Naive B cell (primary cell): ENCODE measurements at places on chromosomes 2 and 18.

DNA sequence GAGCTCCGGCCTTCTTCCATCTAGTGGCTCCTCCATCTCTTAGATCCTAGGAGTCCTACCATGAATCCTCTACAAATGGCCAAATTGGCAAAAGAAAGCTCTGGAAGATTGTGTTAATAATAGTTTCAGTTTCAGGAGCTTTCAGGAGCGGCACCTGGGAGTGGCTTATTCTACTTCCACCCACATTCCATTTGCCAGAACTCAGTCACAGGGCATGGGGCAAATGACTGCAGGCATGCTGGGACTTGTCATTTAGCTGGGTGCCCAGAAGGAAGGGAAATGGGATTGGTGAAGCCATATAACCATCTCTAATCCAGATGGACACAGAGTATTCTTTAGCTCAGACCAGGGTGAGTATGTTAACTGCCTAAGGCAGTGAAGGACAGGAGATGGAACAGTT, 3.6 kb upstream of the LRATD1 start:
- no peak for DNase-seq

DNA sequence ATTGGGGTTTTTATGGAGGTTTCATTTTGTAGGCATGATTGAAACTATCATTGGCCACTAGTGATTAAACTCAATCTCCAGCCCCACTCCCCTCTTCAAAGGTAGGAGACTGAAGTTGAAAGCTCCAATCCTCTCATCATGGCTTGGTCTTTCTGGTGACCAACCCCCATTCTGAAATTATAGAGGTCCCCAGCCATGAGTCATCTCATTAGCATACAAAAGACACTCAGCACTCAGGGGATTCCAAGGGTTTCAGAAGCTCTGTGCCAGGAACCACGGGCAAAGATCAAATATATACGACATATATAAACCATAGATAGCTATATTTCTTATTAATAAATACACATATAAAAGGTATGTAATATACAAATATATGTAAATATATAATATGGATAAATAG, 256.0 kb upstream of the POU3F3 start:
- DNase-seq, result no peak

- DNase-seq, result no peak
Measured at GRCh38 chr2:239869272-239870155, 155.6 kb downstream of the NDUFA10 start.

- DNase-seq, result no peak
Measured at GRCh38 chr2:169041594-169041993, 10.5 kb upstream of the ABCB11 start.

GRCh38 chr2:109370399-109371035, 241.5 kb downstream of the SH3RF3 start:
- DNase-seq, result no peak

DNA sequence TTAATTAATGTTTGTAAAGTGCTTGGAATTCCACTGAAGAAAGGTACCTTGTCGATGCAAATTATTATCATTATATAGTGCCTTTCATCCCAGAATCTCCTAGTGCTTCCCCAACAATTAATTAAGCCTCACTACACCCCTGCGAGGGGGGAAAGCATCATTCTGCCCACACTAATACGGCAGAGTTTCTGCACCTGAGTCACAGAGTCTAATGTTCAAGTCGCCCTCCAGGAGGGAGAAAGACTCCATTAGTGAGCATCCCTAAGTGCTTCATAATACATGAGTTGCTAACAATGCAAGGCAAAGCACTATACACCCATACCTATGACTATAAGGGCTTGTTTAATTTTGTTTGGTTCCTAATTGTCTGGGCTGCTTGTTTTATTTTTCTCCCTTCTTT, 25.4 kb upstream of the NRP2 start:
- DNase-seq, result no peak

DNA sequence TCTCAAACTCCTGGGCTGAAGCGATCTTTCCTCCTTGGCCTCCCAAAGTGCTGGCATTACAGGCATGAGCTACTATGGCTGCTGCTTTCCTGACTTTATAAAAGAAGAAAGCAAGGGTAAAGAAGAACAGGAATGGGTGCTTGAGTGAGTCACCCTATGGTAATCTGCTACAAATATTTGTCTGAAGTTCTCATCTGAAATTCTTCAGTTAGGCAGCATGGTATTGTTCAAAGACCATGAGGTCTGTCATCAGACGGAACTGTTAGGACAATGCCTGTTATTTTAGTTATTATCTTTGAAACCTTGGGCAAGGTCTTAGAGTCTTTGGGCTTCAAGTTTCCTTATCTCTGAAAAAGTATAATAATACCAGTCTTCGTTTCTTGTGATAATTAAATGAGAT, 695.8 kb downstream of the RNF144A start:
- no peak for DNase-seq

- no peak for DNase-seq
Measured at GRCh38 chr2:43643680-43644079, 6.6 kb downstream of the PLEKHH2 start.

- no peak for DNase-seq
Measured at GRCh38 chr2:207815254-207815653, 45.5 kb upstream of the FZD5 start.

DNA sequence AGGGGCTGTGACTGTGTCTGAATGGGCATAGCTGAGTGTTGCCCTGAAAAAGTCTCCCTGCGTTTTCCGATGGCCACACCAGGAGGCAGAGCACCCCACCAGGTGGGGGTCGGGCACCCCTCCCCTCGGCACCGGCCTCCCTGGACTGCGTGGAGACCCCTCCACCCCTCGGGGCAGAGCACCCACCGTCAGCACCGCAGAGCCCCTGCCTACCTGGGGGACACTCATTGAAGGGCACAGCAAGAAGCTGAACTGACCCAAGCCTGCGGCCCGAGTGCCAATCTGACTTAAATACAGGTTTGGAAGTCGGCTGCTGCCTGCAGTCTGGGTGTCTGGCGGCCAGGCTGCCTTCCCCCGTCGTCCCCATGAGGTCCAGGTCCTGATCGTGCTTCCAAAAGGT, 69.9 kb downstream of the KCNG2 start:
- no peak for DNase-seq

GRCh38 chr2:157052685-157053224, 204.8 kb upstream of the GALNT5 start:
- DNase-seq, result no peak

DNA sequence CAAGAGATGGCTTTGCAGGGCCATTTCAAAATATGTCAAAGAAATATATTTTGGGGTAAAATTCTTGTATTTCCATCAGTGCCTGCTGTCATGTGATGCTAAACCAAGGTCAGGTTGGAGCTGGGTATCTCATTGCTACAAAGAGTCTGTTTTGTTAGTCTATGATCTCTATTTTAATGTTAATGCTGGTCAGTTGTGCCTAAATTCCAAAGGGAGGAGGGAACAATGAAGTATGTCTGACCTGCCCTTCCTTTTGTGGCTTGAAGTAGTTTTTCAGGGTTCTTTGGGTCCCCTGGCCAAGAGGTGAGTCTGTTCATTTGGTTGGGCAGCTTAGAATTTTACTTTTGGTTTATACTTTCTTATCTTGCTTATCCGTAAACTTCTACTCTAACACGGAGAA, 61.6 kb upstream of the DYNAP start:
- DNase-seq, result no peak

DNA sequence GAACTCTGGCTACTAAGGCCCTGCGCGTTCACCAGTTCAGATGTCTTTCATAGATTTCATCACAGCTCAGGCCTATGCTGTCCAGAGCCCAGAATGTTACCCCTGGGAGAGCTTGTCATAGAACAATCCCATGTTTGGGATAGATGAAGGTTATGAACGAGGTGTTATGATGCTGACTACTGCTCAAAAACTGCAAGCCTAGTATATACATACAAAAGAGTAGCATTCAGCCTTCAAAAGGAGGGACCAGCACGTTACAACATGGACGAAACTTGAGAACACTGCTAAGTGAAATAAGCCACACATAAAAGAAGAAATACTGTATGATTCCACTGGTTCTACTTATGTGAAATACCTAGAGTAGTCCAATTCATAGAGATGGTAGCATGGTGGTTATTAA, 401.9 kb downstream of the NBAS start:
- no peak for DNase-seq

GRCh38 chr2:238102865-238103264, 2.7 kb downstream of the ESPNL start:
- no peak for DNase-seq

GRCh38 chr2:227000123-227000522, 163.9 kb downstream of the COL4A4 start:
- DNase-seq, result no peak

- DNase-seq, result no peak
Measured at GRCh38 chr2:127818794-127819425, 7.9 kb upstream of the WDR33 start.

DNA sequence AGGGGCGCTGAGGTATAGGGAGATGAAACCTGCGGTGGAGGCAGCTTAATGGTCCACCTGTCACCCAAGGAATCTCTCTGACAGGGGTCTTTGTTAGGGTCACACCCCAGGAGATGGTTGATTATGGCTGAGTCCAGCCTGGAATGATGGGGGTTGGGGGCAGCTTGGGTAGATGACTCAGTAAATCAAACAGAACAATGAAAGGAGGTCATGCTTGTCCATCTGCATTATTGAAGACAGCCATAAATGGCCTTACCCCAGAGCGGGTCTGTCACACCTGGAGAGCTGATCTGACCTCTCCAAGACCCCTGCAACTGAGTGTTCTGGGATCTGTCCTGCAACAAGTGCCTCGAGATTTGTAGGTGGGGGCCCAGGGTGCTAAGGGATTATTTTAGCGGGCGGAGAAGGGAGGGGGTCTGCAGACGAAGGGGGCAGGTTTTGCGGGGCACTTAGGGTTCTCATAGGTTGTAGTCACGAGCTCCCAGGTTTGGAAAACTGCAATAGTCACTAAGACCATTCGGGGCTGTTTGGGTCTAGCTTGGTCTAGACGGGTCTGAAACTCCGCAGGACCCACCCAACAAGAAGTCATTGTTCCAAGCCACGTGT, 771 bp upstream of the IGFBP2 start:
- no peak for DNase-seq

- no peak for DNase-seq
Measured at GRCh38 chr2:217634871-217635270, 367.9 kb downstream of the TNS1 start.

- no peak for DNase-seq
Measured at GRCh38 chr18:67476585-67476984, 39.9 kb downstream of the DSEL start.

GRCh38 chr2:37350034-37350433, 5.6 kb downstream of the QPCT start:
- DNase-seq, result peak; percentile 54

- no peak for DNase-seq
Measured at GRCh38 chr2:15299904-15300520, 261.1 kb downstream of the NBAS start.

DNA sequence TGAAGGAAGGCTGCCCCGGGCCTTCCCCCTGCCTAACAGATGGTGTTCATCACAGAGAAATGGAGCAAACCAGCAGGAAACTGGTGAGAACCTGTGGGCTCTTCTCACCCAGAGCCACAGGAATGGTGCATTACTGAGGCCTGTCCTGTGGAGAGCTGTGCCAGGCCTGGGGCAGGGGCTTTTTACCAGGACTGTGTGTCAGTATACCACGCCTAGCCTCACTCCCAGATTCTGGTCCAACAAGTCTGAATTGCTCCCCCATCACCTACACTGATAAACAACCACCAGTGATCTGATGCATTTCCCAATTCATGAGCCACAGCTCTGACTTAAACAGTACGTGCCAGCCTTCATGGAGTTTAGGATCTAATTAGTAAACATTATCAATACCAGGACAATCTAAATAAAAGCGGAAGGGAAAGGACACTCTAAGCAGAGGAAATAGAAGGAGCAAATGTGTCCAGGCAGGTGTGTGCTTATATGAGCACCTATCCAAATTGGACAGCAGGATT, 8.9 kb upstream of the DGUOK start:
- no peak for DNase-seq

DNA sequence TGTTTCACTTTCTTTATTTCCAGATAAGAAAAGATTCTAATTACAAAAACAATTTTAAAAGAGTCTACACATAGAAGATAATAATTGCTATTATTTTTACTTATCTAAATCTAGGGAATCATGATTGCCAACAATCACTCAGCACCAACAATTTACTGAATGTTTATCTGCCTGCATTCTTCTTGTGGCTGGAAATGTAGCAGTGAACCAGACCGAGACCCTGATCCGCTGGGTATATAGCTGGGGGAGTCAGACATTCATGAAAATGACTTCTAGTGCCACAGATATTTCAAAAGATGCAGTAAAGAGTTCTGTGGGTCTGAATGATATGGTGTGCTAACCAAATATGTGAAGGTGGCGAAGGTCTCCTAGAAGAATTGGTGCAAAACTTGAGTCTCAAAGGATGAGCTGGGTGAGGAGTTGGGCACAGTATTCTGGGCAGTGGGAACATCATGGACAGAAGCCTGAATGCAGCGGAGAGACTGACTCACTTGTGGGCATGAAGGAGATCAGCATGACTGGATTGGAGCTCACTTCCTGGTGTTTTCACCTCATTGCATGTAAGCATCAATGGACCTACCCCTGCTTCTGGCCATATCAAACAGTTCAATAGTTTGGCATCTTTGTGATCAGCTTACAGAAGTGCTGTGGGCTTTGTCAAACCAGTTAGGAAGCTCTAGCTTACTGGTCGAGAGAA, 26.1 kb upstream of the FN1 start:
- no peak for DNase-seq

DNA sequence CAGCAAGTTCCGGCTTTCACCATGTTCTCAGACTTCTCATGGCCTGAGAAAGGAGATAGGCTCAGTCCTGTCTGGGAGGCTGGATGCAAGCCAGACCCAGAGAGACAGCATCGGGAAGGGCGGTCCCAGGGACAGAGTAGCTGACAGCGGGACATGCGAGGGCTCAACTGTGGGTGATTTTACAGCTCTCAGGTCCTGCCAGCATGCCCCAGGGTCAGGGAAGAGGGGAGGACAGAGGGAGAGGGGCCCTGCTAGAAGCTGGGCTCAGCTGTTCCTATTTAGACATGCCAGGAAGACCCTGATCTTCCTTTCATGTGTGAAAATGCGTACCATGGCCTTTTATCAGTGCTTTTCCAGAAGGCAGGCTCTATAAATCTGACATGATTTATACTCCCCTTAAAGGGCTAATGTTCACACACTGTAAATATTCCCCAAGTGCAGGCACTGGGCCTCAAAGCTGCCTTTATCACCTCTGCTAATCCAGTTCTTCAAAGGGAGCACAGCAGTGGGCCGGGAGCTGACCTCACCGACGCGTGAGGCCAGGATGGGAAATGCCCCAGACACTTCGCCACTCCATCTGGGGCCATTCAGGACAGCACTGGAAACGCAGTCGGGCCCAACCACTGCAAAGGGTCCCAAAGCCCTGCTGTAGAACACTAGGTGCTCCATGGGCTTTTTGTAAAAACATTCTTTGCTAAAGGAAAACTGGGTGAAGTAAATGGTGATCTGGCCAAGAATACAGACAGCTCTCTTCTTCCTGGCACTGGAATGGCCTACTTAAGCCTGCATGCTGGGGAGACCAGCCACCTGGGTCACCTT, 96.1 kb upstream of the LMAN1 start:
- DNase-seq, result no peak

DNA sequence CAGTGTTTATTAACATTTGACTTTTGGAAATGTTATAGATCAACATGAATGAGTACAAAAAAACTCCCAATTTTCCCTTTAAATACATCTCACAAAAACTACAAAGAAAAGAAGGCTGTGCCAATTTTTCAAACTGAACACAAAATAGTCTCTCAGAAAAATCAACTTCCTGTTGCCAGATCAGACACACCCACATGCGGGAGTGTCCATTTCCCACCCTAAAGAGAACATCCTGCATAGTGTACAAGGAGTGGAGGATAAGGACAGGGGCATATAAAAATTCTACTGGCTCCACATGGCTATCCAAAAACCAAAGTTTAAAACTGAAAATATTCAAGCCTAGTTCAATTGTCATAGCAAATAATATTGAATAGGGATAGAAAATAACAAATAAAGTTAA, 165.3 kb downstream of the ATAD2B start:
- DNase-seq, result no peak
